ENCODE measurements at places on chromosomes 1 and 21.

DNA sequence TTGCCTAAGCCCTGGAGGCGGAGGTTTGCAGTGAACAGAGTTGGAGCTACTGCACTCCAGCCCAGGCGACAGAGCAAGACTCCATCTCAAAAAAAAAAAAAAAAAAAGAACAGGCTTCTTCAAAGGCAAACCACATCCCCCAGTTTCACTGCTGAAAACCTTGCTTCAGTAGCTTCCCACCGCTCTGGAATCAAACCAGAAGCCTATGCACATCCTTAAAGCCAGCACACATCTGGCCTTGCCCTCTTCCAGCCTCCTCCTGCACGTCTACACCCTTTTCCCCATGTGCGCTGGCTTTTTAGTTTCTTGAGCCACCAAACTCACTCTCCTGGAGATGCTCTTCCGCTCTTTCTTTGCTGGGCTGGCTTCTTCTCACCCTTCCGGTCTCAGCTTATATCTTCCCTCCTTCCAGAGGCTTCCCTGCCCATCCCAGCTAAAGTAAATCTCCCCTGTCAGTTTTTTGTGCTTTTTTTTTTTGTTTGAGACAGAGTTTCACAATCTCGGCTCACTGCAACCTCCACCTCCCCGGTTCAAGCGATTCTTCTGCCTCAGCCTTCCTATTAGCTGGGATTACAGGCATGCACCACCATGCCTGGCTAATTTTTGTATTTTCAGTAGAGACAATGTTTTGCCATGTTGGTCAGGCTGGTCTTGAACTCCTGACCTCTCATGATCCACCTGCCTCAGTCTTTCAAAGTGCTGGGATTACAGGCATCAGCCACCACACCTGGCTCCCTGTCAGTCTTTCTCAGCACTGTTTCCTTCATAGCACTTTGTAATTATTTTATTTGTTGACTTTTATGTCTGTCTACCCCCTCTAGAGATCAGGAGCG is 42.0 kb upstream of the ID3 start:
- no peak for DNase-seq

DNA sequence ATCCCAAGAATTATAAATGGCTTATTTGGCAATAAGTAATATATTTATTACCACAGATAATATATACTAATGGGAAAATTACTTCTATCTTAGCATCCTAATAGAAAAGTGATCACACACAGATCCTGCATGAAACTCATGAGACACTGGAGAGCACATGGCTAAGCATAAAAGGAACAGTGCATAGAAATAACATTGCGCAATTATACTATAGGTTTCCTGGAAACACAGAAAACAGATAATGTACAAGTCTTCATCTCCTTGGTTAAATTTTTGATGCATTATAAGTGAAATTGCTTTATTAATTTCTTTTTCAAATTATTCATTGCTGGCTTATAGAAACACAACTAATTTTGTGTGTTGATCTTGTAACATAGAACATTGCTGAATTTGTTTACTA is 210.4 kb downstream of the USH2A start:
- no peak for DNase-seq

GRCh38 chr1:28895896-28896608 is 18.3 kb upstream of the EPB41 start:
- DNase-seq = no peak

DNA sequence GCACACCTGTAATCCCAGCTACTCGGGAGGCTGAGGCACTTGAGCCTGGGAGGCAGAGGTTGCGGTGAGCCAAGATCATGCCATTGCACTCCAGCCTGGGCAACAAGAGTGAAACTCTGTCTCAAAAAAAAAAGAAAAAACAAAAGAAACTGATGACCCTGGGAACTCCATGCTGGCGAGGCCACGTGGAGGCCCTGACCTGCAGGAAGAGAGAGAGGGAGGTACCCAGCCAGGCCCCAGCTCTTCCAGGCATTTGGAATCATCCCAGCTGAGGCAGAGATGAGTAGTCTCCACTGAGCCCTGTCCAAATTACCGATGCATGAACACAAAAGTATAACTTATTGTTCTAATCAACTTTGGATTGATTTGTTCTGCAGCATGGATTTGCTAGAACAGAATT is 132.0 kb upstream of the ZBTB40 start:
- no peak for DNase-seq

- peak; percentile 88 for DNase-seq
Measured at GRCh38 chr1:25774921-25775771, 24.8 kb upstream of the SELENON start.

Measured in CD4-positive, alpha-beta T cell treated with Interleukin-2 at 100 ng/mL for 4 hours (primary cell).